ENCODE measurements at places on chromosomes 4 and X.

GRCh38 chr4:114924311-114924710, 189.1 kb downstream of the NDST4 start:
- no peak for DNase-seq

DNA sequence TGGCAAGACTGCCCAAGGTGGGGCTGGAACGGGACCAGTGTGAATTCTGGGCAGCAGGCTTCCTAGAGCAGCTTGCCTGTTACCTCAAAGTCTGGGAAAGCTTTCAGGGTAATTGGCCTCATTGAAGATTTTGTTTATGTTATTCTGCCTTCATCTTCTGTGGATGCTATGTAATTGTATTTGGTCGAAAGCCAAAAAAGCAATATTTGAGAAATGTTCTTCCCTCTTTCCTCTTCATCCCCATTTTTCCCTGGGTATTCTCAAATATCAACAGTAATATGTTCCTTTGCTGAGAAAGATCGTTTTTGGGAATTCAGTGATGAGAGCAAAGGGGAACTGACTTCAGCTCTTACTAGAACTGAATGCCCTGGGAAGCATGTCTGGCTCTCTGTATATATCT, 12.9 kb downstream of the TMEM131L start:
- DNase-seq: no peak

DNA sequence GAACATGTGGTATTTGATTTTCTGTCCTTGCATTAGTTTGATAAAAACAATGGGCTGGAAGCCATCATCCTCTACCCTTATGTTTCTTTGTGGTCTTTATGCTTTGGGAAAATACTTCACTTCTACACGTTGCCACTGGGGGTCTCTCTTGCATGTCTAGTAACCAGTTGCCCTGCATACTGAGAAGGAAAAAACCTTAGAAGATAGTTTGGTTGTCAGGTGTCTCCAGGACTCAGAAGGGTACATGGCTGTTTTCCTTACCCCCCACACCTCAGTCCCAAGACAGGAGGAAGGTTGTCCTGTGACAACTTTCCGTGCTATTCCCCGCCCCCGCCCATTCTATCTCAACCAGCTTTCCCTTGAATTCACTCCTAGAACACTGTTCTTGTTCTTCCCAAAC, 62.1 kb upstream of the LANCL3 start:
- no peak for DNase-seq

- DNase-seq: no peak
Measured at GRCh38 chr4:19615086-19615689, 636.5 kb upstream of the SLIT2 start.

GRCh38 chrX:155188786-155189185, 27.5 kb upstream of the VBP1 start:
- no peak for DNase-seq

DNA sequence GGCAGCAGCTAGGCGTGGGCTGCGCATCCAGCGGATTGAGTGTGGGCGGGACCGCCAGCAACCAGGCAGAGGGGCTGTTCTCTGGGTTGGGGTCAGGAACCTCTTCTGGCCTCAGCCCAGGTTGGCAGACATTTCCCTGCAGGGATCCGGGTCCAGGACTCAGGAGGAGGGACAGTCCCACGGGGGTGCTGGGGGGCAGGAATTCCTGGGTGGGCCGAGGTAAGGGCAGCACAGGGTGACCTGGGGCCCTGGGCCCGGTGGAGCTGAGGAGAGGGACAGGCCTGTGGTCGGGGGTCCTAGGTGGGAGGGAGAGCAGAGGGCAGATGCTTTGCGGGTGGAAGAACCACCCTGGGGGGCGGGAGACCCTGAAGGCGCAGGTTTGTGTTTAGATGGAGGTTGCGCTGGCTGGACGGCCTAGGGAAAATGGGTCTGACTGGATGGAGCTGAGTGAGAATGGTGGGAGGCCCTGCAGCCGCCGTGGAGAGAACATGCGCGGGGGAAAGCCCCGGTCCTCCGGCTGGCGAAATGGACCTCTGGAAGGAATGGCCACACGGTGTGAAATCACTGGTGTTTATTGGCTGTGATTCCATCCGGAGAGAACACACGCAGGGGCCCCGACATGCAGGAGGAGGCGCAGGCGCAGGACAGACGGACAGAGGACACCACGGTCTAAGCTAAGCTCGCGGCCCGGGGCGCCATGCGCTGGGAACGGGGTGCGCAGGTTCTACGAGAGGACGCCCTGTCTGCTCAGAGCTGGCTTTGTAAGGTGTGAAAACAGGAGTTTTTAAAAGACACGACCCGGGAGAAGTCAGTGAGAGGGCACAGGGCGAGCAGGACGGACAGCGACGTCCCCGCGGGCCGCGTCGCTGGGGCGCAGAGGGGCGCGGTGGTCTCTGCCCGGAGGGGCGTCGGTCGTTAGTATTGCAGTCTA, 41.3 kb downstream of the CPLX1 start:
- DNase-seq: no peak

DNA sequence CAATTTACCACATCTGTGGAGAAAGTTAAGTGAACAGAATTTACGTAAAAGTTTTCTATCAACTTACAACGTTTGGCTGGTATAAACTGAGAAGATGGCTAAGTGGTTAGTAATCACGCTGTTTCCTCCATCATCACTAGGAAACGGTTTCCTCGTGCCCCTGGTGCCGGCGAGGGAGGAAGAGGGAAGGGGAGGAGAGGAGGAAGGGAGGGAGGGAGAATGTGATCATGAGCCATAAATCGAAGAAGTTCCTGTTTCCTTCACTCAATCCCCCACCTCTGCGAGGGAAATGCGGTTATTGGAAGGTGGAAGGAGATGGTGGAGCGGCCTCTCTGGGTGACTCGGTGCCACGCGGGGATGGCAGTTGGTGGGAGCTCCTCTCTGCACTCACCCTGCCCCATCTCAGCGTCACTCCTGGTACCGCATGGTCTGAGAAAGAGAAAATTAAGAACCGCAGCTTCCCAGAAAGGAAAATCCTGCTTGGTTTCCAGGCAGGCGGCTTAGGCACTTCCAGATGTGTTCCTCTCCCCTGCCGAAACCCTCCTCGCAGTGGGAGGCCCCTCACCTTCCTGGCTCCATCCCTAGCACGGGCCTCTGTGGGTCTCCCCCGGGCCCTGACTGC, 216.8 kb downstream of the AFAP1 start:
- DNase-seq: no peak

DNA sequence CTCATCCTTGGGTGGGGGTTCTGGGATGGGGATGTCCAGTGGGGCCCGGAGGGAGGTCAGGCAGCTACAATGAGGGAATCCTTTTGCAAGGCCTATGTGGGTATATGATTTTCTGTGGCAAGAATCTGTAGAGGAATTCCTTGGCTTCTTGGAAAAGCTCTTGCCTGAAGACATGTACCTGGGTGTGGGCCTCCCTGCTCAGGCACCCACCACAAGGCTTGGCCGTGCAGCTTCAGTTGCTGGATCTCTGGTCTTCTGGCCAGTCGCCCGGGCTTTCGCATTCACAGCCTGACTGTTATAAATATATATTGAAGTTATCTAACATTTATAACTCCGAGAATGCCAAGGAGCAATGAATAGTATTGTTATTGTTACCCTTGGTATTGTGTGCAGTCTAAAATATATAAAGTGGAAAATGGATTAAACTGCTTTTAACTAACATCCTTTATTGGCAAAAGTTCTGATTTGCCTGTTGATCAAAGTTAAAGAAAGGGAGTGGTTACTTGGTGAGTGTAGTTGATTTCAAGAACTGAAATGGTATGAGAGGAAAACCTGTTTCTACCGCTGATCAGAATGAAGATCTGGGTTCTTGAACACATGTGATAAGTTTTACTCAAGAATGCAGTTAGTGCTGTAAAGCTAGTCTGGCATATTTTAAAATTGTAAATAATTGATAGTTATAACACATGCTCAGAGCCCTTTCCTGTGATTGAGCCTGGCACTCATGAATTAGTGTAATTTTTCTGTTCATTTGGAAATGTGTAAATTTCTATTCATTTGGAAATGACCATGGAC, 36.0 kb downstream of the PTTG2 start:
- DNase-seq: no peak

DNA sequence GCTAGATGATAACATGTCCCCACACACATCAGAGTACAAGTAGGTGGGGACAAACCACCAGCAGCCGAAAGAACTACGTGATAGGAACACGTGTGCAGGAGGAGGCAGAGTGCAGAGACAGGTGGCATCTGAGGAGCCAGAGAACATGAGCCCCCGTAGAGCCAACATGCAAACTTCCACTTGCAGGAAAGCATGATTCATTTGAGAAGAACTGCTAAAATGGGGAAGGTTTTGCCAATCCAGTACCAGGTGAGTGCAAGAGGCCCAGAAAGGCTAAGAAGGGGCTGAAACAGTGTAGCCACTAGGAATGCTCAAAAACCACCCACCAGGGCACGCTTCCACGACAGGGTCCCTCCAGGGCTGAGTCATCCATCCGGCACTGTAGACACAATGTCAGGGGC, 149.8 kb upstream of the TENM3 start:
- no peak for DNase-seq

DNA sequence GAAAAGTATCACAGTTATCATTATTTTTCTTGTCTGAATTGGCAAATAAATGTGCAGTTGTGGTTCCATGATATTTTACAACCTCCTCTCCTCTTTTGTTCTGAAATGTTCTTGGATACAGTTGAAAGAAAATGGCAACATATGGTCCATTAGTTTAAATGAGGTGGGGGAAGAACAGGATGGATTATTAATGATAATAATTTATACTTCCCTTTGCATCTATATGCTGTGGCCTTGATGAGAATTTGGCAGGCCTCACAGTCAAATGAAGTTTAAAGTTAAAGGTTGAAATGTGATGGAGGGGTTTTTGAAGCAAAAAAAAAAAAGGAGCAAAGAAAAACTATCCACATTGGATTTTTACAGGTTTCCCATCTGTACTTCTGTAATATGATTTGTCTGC, 946.3 kb upstream of the INTU start:
- DNase-seq: no peak

DNA sequence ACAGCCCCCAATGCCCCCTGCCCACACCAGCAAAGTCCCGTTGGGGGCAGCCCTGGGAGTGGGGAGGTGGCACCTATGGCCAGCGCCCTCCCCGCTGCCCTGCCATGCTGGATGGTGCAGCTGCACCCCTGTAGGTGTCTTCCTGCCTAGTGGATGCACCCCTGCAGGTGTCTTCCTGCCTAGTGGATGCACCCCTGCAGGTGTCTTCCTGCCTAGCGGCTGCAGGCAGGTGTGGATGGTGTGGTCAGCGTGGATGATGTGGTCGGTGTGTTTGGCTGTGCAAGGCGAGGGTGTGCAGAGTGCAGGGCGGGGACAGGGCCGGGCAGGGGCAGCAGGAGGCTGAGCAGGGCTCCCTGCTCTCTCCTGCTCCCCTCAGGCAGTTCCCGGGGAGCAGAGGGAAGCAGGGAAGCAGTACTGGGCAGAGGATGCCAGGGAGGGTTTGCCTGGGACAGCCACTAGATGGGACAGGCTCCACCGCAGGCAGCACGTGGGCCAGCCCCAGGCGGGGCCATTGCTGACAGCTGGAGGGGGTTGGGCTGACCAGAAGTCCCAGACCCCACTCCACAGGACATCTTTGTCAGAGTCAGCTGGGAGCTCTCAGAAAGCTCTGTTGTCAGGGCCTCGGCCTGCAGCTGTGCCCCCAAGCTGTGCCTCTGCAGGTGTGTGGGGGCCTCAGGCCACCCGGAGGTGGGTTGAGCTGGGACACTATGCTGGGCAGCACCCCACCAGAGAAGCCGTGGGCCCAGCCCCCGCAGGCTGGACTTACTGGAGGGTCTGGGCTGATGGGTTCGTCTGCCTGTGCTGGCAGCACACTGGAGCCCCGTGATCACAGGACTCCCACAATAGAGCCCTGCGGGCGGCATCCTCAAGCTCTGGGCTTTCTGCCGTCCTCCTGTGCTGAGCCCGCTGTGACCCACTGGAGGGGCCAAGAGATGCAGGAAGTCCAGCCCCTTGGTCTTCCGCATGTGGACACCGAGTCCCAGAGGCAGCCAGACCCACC, 23.7 kb downstream of the DOK7 start:
- DNase-seq: no peak

GRCh38 chr4:108337923-108338322, 169.2 kb upstream of the LEF1 start:
- DNase-seq: no peak

DNA sequence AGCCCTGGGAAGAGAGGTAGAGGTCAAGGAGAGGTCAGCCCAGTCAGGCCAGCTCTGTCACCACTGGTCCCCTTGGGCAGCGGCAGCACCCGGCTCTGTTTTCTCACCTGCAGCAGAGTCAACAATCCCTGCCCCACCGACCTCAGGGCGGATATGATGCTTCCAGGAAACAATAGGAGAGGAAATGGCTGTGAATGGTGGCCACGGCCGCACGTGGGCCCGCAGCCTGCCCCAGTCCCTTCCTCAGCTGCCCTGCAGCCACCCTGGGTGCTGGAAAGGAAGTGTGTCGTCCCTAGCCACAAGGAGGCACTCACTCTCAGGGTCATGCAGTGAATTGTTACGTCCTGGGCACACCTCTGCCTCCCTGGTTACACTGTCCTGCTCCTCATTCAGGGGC, 92.5 kb upstream of the ENPP6 start:
- peak; percentile 13 for DNase-seq

DNA sequence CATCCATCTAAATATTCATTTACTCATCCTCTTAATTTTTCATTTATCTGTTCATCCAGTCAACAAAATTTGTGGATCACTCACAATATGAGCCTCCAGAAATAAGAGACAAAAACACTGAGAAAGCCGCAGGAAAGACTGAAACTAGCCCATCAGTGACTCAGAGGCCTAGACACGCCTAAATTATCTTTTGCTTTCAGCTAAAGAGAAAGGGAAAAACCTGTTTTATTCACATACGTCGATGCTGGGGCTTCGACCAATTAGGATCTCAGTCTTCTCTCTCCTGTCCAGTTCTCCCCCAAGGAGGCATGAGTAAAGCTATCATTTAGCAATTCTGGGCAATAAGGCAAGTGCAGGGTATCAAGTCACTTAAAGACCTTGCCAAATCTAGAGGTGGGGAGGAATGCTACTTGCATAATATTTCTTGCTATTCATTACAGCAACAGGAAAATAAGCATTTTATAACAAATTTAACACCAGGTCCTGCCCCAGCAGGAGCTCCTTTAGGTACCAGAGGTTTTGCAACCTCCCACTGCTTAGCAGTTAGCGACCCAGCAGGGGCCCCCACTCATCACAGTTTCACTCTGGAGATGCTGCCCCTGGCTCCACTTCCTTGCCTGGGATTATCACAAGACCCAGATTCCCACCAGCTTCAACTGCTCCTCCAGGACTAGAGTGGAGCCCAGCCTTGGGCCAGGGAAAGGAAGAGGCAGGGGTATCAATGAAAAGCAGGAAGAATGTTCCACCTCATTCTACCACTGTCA, 30.1 kb upstream of the TMEM154 start:
- DNase-seq: no peak
